Esophagus squamous epithelium (tissue), 5 donors: ENCODE measurements at places on chromosomes 3 and 15.

DNA sequence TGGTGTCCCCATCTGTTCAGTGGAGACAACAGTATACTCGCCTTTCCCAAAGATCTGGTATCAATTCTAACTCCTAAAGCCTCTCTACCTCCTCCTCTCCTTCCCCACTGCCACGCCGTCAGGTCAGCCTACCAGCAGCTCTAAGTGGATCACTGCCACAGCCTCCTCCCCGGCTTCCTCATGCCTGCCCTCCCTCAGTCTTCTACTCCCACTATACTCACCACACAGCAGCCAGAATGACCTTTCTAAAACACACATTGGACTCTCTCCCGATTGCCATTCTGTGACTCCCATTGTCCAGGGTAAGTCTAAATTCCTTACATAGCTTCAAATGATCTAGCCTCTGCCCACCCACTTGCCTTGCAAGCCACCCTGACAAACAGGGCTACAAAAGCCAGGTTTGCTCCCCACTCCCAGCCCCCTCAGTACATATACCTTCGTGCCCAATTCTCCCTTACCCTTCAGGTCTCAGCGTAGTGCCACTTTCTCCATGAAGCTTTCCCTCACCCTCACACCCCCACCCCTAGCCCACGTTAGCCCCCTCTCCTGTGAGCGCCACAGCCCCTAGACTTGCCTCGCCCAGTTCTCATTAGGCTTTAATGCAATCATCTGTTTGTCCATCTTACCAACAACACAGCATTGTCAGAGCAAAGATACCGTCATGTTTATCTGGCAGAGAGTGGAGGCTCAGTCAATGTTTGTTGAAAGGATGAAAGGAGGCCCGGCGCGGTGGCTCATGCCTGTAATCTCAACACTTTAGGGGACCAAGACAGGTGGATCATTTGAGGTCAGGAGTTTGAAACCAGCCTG, 9.5 kb upstream of the SEMA7A start:
- no peak for DNase-seq

DNA sequence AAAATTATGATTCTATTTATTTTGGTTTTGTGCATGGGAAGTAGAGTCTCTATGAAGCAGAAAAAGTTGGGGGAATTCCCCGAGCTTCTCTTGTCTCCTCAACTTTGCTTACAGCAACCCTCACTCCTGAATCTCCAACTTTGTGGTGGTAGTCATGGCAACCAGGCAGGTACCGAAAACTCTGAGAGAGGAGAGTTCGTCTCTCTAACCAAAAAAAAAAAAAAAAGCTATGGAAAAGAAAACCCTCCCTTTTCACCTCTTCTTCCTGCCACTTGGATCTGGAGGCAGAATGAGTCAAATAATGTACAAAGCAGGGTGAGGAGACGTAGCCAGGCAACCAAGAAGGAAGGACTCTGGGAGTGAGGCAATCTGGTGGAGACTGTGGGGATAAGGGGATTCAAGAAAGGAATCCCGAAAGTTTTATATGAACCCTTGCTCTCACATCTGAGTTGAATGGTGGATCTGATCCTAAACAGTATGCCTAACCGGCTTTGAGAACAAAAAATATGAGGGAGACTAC, 108.1 kb downstream of the PLOD2 start:
- DNase-seq = no peak

DNA sequence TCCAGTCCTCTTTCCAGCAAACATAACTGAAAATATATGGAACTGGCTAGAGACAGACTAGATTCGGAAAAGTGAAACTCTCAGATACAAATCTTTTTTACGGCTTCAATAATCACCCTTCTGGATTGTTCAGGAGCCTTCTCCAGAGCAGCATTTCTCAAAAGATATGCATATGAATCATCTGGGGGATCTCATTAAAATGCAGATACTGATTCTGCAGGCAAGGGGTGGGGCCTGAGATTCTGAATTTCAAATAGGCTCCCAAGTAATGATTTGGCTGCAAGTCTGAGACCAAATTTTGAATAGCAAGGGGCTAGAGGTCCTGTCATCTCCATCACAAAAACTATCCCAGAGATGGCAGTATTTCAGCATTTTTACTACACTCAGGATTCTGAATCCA, 165.4 kb downstream of the CTNNB1 start:
- DNase-seq = no peak

GRCh38 chr3:171346582-171347300, 113.5 kb downstream of the TNIK start:
- no peak for DNase-seq

- DNase-seq = no peak
These were observed 35.3 kb downstream of the FSIP1 start for GRCh38 chr15:39747326-39747725.

- DNase-seq = no peak
These were observed 560.0 kb upstream of the CFAP20DC start for GRCh38 chr3:59609657-59610348.

- DNase-seq = no peak
These were observed 128.6 kb downstream of the DUT start for GRCh38 chr15:48459571-48460442.

GRCh38 chr3:17032407-17033034, 147.8 kb downstream of the PLCL2 start:
- DNase-seq = no peak

- DNase-seq = no peak
These were observed 22.2 kb upstream of the BCL6 start for GRCh38 chr3:187767266-187768012.

DNA sequence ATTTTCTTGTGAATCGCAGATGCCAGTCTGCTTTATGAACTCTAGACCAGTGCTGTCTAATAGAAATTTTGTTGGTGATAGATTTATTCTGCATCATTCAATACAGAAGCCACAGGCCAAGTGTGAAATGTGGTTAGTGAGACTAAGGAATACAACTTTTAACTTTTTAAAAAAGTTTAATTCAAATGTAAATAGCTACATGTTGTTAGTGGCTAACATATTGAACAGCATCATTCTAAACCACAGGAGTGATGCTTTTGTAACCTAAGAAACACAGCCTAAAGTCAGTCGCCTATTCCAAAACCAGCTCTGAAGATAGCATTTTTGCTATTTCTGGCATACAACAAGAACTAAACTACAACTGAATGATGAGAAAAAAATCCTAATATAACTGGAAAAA, 164.8 kb upstream of the CBLB start:
- no peak for DNase-seq

DNA sequence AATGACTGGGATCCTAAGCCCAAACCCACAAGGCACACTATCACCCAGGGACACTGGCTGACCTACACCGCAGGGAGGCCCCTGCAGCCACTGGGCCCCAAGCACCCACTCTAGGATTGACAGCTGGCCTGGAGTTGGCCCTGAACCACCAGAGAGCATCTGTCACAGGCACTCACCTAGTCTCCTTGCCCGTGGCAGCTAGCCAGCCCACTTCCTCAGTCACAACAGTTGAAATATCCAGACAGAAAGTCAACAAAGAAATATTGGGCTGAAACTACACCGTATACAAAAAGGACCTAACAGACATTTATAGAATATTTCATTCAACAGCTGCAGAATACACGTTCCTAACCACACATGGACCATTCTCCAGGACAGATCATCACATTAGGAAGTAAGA, 5.2 kb upstream of the SPINK8 start:
- DNase-seq = no peak

GRCh38 chr3:197381371-197381770, 83.0 kb upstream of the DLG1 start:
- DNase-seq = no peak

DNA sequence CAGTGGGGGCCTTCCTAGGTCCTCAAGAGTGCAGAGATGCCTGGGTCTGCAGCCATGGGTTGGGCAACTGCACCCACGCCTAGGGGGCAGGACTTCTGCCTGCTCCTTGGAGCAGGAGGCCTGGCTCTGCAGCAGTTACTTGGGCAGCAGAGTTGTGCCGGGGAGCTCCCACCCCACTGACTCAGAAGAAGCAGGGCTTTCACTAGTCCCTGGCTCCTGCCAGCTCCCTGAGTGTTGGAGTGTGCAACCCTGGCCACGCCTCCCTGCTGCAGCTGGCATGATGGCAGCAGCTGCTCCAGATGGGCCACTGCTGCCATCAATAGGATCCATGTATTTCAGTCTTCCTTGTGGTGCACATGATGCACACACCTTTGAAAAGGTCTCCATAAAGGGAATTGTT, 40.6 kb upstream of the KCNH8 start:
- no peak for DNase-seq

DNA sequence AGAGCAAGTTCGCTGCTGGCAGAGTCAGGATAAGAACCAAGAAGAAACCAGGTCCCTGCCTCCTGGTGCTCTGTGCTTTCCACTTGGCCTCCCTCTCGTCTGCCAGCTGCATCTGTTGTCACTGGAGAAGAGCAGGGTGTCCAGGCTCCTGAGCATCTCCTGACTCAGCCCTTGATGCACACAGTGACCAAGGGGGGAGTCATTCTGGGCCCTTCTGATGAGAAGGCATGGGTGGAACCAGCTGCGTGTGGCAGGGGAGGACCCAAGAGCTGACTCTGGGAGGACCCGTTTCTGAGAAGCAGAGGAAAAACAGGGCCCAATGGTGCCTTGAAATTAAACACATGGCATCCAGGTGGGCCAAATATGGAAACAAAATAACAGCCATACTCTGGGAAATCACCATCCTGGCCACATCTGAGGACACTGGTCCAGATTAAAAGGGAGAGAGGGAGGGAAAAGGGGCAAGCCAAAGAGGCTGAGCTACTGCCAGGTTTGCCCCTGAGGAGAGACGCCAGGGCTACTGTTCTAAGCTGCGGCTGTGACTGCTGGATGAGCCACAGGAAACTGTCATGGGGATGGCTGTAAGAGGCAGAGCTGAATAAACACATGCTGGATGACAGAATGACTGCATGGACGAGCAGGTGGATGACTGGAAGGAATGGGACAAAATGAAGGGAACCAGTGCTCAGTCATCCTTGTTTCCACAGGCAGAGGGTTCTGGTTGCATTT, 58.1 kb upstream of the CA12 start:
- DNase-seq = no peak

DNA sequence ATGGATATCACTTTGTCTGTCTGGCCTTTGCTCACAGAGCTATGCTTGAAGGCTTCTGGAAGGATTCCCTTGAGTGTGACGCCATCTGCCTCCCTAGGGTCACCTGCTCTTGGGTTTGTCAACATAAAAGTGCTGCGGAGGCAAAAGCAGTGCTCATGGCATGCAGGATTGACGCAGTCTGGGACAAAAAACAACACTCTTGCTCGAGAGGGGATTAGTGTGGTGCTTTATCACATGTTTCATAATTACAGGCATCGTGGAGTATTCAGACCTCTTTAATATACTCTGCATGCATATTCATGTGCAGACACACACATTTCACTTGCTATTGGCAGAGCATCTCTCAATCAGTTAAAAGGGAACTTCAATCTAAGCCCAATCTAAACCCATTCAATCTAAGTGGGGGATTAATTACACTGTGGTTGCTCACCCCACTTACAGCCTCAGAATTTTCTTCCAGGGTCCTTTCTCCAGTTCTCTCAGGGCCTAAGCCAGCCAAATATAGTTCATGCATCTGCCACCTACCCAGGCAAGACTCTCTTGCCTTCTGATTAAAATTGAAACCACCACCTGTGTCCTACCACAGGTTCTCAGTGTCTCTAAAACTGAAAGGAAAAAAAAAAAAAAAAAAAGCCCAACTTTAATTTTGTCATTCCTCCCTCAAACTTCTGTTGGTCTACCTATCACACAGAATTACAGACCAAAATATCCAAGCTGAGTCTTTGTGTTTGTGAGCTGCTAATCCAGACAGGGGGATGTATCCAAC, 75.6 kb downstream of the BFSP2 start:
- no peak for DNase-seq

DNA sequence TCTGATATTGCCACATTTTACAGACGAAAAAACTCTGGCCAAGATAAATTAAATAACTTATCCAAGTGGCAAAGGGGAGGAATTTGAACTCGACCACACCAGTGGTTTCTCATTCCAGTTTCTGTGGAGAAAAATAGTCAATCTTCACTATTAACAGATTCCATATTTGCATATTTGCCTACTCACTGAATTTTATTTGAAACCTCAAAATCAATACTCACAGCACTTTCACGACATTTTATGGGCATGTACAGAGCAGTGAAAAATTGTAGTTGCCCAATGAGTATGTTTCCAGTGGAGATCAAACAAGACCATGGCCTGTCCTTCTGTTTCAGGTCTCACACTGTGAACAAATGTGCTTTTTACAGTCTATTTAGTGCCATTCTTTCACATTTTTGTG, 374.3 kb downstream of the MAGI1 start:
- no peak for DNase-seq

DNA sequence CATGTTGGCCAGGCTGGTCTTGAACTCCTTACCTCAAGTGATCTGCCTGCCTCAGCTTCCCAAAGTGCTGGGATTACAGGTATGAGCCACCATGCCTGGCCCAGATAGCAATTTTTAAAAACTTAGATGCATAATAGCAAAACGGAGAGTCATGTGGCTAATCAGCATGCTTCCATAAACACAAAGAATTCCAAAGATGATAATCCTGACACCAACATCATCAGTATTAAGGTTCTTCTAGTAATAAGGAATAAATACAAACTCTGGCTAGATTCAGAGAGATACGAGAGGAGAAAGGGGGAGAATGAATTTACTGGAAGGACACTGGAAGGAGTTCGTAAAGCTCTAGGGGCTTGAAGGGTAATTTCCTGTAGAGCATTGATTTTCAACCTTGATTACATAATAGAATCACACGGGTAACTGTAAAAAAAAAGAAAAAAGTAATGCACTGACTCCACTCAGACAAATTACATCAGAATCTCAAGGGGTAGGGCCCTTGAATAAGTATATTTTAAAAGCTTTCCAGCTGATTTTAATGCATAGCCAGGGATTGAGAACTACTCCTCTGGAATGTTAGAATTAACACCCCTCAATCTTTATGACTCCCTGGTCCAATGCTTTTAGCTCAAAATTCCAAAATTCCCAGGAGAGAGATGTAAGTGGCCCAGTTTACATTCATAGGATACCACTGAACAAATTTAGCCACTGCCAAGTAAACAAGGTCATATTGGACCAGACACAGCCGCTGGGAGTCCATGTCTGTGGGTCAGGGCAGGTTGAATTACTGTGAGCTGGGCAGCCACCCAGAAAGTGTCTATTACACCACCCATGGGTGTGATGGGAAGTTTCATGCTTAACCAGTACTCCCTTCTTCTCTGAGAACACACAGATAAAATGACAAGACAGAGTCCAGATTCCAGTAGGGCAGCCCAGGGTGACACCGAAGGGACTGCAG, 243.9 kb downstream of the TBL1XR1 start:
- no peak for DNase-seq

DNA sequence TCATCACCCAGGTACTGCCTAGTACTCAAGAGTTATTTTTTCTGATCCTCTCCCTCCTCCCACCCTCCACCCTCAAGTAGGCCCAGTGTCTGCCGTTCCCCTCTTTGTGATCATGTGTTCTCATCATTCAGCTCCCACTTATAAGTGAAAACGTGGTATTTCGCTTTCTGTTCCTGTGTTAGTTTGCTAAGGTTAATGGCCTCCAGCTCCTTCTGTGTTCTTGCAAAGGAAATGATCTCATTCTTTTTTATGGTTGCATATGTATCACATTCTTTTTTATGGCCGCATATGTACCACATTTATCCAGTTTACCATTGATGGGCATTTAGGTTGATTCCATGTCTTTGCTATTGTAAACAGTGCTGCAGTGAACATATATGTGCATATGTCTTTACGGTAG, 8.2 kb upstream of the GANC start:
- DNase-seq = no peak
